ENCODE measurements at places on chromosomes 5 and 9.

DNA sequence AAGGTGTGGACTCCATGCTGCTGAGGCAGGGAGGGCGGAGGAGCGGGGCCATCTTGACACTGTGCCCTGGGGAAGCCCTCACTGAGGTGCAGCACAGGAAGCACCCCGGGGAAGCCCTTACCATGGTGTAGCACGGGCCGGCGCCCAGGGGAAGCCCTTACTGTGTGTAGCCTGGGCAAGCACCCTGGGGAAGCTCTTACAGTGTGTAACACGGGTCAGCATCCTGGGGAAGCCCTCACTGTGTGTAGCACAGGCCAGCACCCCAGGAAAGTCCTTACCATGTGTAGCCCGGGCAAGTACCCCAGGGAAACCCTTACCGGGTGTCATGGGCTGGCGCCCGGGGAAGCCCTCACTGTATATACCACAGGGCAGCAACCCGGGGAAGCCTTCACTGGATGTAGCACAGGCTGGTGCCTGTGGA lies 62.6 kb upstream of the ZNF354B start:
- DNase-seq, result no peak

- no peak for DNase-seq
These were observed 31.3 kb upstream of the LHFPL2 start for GRCh38 chr5:78679905-78680304.

GRCh38 chr5:73137563-73138530 lies 17.5 kb downstream of the TMEM171 start:
- no peak for DNase-seq

- no peak for DNase-seq
These were observed 29.1 kb downstream of the TSPAN17 start for GRCh38 chr5:176676361-176676824.

GRCh38 chr9:15529566-15530324 lies 19.0 kb upstream of the PSIP1 start:
- no peak for DNase-seq

DNA sequence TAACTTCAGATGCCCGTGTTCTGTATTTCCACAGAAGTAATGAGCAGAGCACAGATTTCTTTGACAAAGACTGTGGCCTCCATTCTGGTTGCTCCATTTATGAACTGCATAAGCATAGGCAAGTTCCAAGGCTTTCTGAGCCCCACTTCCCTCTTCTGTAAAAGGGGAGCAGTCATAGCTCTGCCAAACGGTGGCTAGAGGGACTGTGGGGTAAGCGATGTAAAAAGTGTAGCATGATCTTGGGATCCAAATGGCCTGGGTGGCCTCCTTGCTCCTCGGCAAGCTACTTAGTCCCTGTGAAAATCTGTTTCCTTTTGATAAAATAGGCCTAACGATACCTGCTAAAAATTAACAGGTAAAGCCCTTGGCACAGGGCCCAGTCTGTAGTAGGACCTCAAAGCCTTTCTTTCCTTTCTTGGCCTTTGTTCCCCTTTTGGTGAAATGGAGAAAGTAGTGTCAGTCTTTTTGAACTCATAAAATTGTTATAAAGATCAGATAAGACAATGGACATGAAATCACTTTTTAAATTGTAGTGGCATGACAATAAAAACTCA lies 646.6 kb downstream of the ACTL7B start:
- DNase-seq, result no peak

DNA sequence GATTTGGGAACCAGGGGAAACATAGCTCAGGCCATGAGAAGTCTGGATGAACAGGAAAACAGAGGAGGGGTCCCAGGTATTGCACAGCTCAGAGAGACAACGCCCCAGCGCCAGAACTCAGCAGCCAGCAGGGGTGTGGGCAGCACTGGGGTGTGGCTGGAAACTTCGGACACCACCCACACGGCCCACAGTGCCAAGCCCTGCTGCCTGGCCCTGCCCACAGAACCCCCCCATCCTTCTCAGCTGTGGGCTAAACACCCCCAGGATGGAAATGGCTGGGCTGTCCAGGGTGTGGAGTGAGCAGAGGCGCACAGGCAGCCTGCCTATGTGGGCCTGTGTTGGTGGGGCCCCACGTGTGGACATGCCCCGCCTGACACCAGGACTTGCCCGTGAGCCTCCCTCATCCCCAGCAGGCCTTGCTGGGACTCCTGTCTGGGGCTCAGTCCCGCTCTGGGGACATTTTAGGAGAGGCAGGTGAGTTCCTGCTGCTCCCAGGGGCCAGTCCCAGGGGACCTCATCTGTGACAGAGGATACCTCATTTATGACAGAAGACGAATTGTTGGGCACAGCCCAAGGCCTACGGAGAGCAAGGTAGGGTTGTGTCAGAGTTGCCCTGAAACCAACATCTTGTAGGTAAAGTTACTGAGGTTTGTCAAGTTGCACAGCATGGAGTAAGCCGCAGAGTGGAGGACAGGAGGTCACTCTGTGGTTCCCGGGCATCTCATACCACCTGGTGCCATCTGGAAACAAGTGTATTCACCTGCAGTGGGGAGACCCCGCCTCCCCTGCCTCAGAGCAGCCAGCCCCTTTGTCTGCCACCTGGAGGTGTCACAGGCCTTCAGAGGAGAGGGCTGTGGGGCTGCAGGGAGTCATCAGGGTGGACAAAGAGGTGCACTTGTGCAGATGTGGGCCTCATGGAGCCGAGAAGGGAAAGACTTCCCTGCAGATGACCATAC lies 183.2 kb downstream of the AUH start:
- DNase-seq, result no peak

- no peak for DNase-seq
These were observed 20.5 kb downstream of the SPINK5 start for GRCh38 chr5:148084269-148084668.

DNA sequence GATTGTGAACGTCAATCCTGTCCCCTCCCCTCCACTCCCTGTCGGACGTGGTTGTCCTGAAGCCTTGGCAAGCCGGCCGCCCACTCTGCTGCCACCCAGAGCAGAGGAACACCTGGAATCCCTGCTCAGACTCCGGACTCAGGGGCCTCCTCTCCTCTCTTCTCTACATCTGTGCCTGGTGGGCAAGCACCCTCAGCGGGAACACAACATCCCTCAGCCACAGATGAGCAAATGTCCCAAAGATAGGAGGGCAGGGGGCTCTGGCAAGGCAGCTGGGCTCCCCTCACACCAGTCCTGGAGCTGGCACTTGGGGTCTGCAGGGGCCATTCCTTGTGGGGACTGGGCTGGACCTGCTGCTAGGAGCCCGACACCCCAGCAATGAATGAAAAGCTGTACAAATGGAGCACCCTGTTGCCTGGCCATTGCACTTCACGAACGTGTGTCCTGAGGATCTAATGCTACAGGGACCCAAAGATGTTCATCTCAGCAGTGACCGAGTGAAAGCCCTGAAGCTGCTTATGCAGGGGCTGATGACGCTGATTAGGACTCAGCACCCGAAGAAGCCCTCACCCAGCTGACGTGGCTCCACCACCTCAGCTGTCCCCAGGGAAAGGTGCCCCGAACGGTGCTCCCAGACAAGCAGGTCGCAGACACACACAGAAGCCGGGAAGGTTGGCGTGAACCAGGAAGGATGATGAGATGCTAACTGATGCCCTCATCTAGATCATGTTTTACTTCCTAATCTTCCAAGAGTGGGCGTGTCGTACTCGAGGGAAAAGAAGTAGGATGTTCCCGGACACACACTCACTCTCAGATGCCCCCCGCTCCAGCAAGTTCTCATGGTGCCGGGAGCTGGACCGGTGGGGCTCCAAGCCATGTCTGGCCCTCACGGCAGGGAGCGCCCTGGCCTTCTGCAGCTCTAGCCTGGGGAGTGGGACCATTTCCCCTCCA lies 177.0 kb upstream of the PPP1R26 start:
- DNase-seq, result no peak

- DNase-seq, result no peak
These were observed 133.6 kb upstream of the RETREG1 start for GRCh38 chr5:16750445-16750844.

DNA sequence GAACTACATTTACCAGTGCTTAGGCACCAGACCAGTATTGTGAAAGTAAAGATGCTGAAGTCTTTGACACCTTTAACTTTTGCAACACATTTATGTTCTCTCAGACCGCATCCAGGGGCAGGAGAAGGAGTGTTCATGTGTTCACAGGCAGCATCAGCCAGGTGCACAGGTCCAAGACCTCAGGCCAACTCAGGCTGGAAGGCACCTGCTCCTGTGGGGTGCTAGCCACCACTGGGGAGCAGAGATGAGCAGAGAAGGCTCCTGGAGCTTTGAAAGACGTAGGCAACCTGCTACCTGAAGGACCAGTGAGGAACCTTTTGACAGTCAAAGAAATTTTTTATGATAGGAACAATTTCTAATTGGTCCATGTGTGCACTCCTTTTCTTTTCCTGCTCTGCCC lies 35.6 kb downstream of the DAPK1 start:
- no peak for DNase-seq

DNA sequence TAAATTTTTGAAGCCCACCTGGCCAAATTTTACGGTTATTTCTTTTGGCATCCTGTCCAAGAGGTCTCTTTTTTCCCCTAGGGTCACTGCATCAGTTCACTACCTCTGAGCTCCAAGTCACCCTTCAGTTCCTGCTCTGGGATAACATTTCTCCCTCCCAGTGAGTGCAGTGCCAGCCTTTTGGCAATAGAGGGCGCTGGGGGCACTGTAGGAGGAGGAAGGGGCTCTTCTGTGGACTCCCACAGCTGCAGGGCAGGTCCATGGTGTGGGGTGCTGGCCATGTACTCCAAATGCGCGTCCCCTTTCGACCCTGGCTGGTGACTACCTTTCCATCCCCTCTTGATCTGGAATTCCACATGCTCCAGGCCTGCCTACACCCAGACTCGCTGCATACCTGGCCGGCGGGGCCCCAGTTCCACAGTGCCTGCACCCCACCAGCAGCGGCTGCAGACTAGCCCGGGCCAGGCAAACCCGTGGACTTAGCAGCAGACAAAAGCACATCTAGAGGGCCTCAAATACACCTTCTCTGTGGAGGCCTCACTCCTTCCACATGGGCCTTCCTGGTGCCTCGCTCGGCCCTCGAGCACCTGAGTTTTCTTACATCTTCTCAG lies 20.3 kb upstream of the NINJ1 start:
- no peak for DNase-seq

GRCh38 chr9:87494970-87495471 lies 2.6 kb upstream of the DAPK1 start:
- DNase-seq, result no peak

GRCh38 chr5:81310402-81311063 lies 9.1 kb downstream of the ZCCHC9 start:
- no peak for DNase-seq

GRCh38 chr9:109722007-109722406 lies 58.0 kb upstream of the PALM2AKAP2 start:
- no peak for DNase-seq

DNA sequence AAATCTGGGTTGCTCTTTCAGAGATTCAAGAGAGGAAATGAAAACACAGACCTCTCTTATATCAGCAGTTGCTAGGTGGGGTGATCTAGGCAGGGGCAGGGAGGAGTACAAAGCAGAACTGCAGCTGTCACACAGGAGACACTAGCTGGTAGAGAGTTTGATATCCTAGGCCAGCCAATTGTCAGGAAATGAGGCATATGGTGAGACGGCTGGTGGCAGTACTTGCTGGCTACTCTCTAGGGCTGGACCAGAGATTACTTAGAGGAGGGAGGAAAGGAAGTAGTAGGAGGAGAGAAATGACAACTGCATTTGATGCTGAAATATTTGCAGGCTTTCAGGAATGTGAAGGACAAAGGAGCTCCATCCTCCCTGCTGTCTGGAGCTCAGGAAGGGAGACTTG lies 113.8 kb downstream of the TRIM32 start:
- no peak for DNase-seq

- DNase-seq, result no peak
These were observed 81.8 kb downstream of the TMEM252 start for GRCh38 chr9:68458918-68459317.

GRCh38 chr9:124352616-124353015 lies 62.6 kb downstream of the PSMB7 start:
- DNase-seq, result no peak

DNA sequence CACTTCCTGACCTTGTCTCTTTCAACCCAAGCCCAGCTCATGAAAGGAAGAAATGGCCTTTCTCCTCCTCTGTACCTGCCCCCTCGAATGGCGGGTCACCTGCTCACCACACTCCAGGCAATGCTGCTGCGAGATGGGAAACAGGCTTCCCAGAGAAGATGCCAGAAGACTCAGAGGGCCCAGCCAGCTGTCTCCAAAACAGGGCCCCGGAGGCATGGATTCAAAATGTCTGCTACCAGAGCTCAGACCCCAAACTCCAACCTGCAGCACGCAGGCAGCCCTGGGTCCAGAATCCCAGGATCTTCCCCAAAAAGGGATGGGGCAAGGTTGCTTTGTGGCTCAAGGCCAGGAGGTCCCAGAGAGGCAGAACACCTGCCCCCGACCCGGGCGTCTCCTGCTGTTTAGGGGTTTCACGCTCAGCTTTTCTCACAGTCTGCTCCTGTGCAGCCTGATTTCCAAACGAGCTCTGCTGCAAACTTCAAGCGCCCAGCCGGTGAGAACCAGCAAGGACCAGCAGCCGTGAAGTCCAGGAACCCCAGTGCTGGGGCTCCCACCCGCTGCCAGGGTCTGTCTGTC lies 42.5 kb downstream of the VAV2 start:
- no peak for DNase-seq

- no peak for DNase-seq
These were observed 32.2 kb downstream of the ANXA6 start for GRCh38 chr5:151125421-151125820.

GRCh38 chr5:81657386-81657785 lies 93.5 kb downstream of the SSBP2 start:
- no peak for DNase-seq

GRCh38 chr5:159163027-159163700 lies 46.2 kb downstream of the RNF145 start:
- no peak for DNase-seq

DNA sequence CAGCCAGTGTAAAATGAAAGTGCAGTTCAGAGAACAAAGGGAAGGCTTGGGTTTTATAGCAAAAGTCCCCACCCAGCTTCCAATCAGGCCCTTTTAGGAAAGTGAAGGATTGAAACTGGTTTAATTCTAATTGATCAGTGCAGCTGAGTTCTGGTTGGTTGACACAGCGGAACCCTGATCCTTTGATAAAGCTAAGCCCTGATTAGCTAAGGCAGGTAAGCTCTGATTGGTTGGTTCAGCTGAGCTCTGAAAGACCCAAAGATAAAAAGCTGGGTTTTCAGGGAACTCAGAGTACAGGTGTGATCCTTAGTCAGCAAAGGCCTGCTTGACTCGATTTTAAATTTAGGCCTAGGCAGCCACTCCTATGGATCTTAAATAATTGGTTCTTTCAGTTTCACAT lies 70.8 kb upstream of the PRRC1 start:
- DNase-seq, result no peak

DNA sequence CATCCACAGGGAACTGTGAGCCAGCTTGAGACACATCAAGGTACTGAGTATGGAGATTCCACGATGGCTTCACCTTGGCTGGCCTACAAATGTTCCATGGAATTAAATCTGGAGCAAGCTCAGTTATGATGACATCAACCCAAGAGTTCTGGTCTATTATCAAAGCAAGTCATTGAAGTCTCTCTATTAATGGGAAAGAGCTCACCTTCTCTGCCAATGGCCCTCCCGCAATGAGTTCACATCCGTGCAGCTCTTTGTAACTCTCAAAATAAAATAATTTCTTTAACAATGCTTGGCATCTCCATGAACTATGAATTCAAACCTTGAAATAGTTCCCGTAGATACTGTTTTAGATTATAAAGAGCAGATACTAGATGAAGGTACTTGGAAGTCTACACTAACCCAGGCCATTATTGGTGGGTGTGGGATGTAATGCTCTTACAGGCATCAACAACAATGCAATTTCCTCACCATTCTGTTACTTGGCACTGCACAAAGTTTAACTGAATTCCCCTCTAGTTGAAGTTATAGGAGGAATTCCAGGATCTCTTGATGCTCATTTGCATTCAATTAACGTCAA lies 55.4 kb downstream of the ZNF474 start:
- no peak for DNase-seq
